ENCODE measurements at places on chromosomes 16 and 17.
A peak's percentile ranks its signal among the peaks of the same experiment; 100 is the strongest.

DNA sequence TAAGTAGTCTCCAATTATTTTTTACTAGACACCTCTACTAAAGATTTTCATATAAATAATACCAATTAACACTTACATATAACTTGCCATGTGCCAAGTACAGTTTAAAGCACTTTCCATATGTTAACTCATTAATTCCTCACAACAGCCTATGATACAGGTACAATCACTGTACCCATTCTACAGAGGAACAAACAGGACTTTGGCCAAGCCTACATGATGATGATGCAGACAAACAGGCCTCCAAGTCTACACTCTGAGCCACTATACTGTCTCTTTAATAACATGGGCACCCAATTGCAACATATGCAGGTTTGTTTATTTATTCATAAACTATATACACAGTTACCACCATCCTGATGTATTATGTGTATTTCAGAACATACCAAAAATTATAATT lies 46.0 kb downstream of the TOX3 start:
- no peak for DNase-seq

DNA sequence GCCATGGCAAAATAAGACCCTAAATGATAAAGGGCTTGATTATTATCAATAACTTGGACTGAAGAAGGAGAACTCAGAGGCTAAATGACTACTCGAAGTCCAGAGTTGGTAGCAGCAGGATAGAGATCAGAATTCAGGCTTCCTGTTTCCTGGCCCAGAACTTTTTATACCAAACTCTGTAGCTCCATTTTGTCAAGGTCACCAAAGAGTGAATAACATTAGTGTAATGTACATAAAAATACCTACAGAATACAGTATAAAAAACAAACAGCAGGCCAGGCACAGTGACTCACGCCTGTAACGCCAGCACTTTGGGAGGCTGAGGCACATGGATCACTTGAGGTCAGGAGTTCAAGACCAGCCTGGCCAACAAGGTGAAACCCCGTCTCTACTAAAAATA lies 79.0 kb downstream of the ARHGAP17 start:
- DNase-seq: no peak

DNA sequence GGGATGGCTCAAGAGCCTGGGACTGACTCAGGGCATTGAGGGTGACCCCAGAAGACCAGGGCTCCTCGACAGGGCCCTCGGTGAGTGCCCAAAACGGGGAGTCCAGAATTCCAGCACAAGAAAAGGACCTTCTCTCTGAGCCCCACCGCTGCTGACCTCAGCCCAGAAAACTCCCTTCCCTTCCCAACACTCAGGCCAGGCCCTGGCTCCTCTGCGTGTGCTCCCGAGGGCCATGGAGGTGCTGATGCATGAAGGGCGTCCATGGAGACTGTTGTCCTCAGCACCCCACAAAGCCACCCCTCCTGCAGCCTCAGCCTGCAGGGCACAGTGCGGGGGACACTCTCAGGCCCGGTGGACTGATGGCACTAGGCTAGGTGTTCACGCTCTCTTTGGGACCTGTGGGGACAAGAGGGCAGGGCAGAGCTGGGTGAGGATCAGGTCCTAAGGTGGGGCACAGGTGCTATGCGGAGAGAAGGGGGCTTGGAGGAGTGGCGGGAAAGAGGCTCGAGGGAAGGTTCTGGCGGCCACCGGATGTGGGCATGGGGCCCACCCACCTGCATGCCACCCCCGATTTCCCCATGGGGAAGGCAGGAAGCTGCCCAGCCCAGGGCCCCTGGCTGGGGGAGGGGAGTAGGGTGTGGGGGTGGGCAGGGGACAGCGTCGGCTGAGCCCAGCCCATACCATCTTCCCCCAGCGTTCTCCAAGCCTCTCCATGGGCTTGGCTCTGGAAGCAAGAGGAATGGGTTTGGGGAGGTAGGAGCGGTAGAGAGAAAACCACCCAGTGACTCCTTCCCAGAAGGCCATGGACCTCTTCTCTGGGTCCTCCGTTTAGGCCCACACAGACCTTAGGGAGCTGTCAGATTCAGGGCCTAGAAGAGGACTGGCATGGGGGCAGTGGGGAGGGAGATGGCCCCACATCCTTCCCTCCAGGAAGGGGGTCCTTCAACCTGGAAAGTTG lies 4.5 kb upstream of the TSPOAP1 start:
- DNase-seq: no peak

DNA sequence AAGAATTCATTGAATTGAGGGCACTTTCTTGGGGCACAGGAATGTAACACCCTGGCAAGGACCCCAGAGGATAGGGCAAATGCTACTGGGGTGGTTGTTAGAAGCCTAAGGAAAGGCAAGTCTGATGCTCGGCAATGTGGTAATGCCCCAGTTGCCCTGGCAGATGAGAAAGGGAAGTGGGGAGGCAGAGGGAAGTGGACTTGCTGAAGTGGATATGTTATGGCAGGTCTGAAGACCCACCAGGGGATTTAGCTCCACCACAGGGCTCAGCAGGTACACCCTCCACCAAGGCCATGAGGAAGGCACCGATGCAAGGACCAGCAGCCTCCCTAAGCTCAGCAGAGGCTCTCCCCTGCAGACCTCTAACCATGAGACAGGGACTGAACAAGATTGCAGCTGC lies 184.8 kb downstream of the IRX5 start:
- DNase-seq: no peak

DNA sequence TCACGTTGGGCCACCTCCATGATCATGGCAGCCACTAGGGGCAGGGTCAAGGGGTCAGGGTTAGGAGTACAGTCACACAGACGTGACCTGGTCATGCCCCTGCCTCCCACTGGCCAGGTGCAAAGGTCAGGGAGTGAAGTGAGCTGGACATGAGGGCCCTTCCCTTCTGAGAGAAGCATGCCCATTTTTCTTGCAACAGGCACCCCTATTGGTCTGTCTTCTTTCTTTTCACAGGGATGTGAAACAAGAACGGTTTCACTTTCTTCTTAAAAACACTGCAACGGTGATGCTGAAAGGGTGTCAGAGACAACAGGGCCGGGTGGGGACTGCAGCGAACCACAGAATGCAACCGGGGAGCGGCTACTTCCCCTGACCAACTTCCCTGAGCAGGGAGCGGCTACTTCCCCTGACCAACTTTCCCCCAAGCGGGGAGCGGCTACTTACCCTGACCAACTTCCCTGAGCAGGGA lies 52.1 kb upstream of the DOC2B start:
- DNase-seq: no peak

DNA sequence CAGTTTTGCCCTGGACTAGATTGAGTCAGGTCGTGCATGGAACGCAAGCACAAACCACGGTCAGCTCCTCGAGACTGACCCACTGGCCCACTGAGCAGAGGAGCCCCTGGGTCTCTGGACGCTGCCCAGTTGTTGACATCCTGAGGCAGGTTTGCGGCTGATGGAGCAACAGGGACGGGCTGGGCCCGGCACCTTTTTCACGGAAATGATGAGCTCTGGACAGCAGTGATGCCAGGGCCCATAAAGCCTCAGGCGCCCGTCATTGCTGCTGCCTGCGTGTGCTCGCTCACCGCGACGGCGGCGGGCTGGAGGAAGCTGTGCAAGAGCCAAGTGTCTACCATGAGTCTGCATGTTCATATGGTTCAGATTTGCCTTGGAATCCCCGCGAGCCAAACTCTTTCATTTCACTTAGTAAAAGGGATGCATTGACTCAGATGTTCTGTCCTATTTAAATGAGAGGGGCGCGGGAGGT lies 30.8 kb upstream of the CRISPLD2 start:
- DNase-seq: no peak

DNA sequence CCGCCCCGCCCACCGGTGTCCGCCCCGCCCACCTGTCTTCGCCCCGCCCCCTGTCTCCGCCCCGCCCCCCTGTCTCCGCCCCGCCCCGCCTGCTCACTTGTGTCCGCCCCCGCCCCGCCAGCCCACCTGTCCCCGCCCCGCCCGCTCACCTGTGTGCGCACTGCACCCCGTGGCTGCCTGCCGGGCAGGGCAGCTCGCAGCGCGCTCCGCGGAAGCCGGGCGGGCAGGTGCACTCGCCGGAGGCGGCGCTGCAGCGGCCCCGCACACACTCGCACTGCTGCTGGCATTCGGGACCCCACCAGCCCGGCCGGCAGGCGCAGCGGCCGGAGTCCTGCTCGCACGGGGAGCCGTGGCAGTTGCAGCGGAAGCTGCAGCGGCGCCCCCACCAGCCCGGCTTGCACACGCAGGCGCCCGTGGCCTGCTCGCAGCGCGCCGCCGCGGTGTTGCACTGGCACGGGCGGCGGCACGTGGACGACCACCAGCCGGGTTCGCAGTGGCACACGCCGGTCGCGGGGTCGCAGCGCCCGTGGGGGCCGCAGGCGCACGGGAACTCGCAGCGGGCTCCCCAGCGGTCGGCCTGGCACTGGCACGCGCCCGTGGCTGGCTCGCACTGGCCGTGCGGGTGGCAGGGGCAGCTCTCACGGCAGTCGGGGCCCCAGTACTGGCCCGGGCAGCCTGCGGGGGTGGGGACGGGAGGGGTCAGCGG lies 2.1 kb downstream of the SCARF1 start:
- DNase-seq: peak; percentile 54

- DNase-seq: no peak
Observed at GRCh38 chr17:17144061-17144460, 62.1 kb downstream of the PLD6 start.

DNA sequence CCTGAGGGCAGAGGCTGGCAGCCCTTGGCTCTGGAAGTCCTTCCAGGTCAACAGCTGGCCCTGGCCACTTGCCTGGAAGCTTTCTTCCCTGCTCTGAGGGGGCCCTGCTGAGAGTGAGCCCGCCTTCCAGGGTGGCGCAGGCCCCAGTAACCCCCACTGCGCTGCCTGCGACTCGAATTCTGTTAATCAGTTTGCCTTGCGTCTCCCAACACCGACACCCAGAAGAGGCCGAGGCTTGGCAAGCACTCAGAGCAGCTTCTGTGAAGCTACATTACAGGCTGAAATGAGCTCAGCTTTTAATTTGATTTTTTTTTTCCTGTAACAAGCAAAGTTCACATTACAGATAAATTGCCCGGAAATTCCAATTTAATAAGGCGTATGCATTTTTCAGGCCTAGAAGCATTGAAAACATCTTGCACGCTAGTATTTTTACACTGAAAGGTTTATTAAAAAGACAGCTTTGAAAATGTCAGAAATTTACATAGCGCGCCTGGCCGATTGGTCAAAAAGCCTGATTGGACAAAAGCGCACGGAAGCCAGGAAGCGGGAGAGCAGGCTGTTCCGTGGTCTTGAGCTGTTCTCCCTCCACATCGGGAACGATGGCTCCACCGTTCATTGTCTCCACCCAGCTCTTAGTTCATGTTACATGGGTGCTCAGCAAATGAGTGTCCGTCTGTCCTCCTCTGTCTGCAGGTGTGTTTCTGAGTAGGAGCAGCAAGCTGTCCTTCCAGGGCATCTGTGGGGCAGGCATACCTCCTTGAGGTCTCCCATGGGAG lies 65.5 kb upstream of the HSBP1 start:
- peak; percentile 25 for DNase-seq

GRCh38 chr17:78576389-78577112 lies 645 bp downstream of the DNAH17 start:
- no peak for DNase-seq

DNA sequence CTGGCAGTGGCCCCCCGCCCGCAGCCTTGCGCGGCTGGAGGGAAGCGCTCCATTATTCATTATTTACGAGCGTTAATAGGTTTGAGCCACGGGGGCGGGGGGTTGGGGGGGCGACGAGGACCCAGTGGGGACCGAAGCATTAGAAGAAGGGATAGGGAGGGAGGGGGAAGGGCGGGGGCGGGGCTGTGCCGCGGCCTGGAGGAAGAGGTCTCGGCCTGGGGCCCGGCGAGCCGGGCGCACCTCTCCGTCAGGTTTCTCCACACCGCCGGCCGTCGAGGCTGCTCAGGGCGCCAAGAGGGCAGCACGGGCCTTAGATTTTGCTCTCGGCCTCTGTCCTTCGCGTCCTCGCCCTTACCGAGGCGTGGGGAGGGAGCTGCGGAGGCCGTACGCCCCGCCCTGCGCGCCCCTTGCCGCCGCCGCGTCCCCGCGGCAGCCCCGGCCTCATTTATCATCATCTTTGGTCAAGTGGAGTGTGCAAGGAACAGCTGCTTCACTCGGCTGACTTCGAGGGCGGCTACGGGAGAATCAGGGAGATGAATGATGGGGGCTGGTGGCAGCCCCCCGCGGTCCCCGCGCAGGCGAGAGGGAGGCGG lies 54.2 kb downstream of the SREBF1 start:
- DNase-seq: peak; percentile 89

DNA sequence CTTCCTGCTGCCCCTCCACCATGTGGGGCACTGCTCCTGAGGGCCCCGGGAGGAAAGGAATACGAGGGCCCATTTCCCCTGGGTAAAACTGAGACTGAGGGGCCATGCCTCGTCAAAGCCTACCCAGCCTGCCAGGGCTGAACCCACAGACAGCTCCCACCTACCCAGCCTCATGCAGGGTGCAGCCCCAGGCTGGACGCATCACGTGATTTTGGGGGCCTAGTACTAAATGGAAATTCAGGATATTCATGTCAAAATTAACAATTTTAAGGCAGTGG lies 3.4 kb upstream of the OSGIN1 start:
- no peak for DNase-seq

DNA sequence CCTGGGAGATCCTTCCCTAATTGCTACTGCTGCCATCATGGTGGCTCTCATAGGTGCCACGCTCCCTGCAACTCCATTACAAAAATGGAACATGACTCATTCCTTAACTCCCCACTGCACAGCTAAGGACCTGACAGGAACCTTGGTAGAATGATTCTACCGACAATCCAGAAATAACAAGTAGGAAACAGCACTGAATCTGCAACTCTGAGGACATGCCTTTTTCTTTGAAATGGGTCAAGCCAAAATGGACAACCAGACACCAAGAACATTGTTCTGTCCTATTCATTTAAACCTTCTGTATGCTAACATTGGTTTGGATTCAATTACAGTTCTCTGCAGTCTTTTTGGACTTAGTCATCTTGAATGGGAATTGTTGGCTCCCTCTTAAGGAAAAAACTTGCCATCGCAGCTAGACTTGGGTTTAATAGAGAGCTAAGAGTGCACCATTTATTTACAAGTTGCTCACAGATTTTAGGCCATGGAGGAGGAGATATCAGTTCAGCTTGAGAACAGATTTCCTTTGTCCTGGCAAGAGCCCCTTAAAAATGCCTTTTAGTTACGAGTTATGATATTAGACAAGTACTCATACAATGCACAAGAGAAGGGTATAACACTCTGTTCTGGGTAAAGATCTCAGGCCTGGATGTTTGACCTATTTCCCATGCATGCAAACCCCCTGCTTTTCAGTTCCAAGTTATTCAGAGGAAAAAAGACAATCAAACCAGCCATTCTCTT lies 20.9 kb upstream of the NSRP1 start:
- DNase-seq: peak; percentile 26

- no peak for DNase-seq
Observed at GRCh38 chr16:26993511-26993910, 73.2 kb upstream of the C16orf82 start.

- DNase-seq: no peak
Observed at GRCh38 chr16:10969615-10970014, 25.3 kb downstream of the CLEC16A start.

Measured in retina (tissue), 1 donor.